ENCODE measurements at places on chromosomes 5 and 9.

DNA sequence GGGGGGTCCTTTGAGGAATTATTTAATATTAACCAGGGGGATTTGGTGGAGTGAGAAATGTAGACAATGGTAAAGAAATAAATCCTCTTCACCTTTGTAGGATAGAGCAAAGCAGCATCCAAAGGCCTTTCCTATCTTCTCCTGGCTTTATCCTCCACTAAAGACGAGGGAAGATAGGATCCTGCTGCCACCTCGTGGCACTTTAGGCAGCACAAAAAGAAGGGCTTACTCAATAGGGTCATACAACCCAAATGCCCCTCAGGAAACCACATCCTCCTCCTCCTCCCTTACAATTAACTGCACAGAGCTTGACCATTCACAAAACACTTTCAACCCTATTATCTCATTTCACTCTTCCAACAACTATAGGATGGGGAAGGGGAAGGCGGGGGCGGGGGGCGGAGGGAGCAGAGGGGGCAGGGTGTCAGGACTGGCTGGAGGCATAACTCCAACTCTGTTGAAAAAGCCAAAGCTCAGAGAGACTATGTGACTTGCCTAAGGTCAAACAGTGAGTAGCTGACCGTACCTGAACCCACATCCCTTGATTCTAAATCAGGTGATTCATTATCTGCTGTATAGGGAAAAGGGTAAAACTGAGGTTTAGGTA, 45.4 kb upstream of the MYOT start:
- no peak for DNase-seq

DNA sequence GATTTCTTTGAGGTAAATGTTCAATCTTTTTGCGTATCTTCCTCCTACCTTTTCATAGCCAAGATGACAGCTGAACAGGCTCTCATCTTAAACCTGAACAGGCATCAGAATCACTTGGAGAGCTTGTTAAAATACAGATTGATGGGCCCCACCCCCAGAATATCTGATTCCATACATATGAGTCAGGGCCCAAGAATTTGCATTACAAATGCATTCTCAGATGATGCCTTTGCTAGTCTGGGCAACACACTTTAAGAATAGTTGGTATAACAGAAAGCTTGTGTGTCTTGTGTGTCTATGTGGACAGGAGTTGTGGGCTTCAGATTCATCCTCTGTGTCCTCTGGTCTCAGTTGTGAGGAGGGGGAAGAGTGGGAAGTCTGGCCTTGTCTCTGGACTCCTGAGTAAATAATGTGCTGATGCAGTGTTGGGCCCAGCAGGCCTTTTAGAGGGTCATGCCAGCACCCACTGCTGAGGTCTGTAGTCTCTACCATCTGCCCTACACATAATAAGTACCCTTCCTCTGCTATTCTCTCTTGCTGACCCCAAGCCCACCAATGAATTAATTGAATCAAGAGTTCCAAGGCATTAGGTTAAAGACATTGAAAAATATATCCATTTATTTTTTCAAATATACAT, 43.1 kb downstream of the PTCD2 start:
- no peak for DNase-seq

DNA sequence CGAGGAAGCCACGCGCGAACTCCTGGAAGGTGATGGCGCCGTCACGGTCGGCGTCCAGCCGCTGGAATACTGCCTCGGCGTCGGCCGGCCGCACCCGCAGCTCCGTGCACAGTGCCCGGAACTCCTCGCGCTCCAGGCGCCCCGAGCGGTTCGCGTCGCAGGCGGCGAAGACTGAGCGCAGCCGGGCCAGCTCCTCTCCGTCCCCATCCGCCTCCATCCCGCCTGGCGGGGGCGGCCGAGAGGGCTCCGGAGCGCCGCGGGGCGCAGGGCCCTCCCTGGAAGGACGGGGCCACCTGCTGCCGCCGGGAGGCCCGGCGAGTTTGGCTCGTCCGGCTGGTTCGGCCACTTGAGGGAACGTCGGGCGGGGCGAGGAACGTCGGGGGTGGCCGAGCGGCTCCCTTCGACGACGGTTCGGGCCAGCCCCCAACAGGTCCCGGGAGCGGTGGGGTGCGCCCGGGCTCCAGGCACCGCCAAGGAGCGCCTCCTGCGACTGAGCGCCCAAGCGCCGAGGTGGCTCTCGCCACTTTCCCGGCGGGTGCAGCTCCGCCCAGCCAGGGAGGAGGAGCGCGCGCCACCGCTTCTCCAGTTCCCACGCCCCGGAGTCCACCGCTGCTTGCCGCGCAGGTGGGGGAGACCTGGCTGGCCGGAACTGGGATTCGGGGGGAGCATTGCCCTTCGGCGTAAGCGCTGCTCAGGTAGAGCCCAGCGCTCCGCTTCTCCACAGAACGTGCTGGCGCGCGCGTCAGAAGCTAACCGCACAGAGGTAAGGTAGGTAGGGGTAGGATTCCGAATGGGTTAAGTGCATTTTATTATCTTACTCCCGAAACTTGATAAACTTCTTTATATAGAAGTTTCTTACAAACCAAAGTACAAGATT, at the start of gene RASEF:
Gene RASEF, minus strand, starts transcription at position 492 of the 877 bp plus-strand sequence. Its CDS starts 275 bp downstream, at position 217.
- no peak for DNase-seq

GRCh38 chr9:22424616-22425015, 22.0 kb upstream of the DMRTA1 start:
- DNase-seq = no peak

GRCh38 chr9:132794730-132795380, 83.2 kb downstream of the AK8 start:
- DNase-seq = no peak

- no peak for DNase-seq
These were observed at the start of gene TRPM3 for GRCh38 chr9:71121275-71122021. Gene TRPM3 (minus strand): TSS chr9:71121621. CDS start chr9:71121354, 267 bp downstream.

- DNase-seq = no peak
These were observed 696 bp downstream of the ZNF622 start for GRCh38 chr5:16464664-16465543.

Measured in activated CD4-positive, alpha-beta T cell treated with anti-CD3 and anti-CD28 coated beads, Interleukin-2, amount 50 U/mL, for 16 hours (primary cell).